ENCODE measurements at places on chromosomes 1 and 21.

- DNase-seq, result no peak
These were observed 170.0 kb downstream of the GRIK3 start for GRCh38 chr1:36864182-36864822.

DNA sequence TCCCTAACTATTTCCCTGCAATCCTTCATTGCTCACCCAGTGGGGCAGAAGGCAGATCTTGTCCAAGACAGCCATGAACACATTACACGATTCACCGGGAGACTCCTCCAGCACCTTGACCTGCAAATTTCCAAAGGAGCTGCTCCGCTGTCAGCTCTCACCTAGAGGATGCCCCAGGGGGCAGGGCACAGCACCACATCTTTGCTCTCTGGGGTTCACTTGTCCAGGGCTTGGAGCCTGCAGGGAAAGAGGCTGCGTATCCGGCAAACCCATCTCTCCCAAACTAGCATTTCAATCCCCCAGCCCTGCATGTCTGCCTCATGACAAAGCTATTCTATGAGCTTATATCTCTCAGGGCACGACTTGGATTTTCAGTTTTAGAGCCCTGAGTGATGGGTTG, 35.1 kb upstream of the OLIG2 start:
- no peak for DNase-seq

GRCh38 chr1:76824106-76824505, 43.2 kb upstream of the ST6GALNAC5 start:
- no peak for DNase-seq

DNA sequence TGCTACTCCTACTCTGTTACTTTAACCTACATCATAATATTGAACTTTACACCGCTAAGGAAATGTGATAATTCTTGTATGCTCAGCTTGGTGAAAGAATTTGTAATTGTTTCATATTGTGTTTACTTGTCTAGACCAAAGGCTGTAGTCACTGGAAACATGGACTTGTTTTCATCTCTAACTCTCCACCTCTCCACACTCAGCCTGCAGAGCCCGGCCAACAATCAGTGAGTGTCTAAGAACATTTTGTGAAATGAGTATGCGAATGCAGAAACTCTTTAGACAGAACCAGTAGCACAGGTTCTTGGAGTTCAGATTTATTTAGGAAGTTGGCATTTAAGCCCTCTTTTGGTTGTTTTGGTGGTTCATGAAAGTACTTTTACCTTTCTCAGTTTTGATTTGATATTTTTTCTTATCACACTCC, 3.2 kb upstream of the RWDD3 start:
- no peak for DNase-seq

GRCh38 chr1:44572572-44572879, 101.8 kb downstream of the TMEM53 start:
- DNase-seq, result no peak

DNA sequence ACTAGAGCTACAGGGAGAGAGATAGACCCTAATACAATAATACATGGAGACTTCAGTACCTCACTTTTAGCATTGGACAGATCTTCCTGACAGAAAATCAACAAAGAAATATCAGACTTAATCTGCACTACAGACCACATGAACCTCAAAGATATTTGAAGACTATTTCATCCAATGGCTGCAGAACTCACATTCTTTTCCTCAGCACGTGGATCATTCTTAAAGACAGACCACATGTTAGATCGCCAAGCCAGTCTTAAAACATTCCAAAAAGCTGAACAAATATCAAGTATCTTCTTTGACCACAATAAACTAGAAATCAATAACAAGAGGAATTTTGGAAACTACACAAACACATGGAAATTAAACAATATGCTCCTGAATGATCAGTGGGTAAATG, 576.0 kb downstream of the KIF26B start:
- DNase-seq, result no peak

- no peak for DNase-seq
These were observed 56.9 kb downstream of the ADAMTS5 start for GRCh38 chr21:26909972-26910371.

DNA sequence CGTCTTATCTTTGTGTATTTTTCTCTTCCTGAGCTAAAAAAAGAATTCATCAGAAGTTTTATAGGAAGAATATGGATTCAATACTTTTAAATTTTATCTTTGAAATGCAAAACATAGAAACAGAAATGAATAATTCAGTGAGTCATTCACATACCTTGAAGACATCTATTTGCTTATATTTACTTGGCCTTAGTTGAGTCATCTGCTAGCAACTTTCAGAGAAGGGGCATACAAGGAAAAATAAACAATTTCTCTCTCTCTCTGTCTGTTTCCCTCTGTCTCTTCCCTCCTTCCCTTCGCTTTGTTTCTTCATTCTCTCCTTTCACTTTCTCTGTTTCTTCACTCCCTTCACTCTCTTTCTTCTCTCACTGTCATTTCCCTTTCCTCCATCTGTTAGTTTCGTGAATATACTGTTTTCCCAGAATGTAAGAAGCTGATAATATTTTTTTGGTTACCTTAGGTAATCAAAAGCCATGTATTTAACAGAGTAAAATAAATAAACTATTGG, 477.2 kb downstream of the BRINP3 start:
- no peak for DNase-seq

DNA sequence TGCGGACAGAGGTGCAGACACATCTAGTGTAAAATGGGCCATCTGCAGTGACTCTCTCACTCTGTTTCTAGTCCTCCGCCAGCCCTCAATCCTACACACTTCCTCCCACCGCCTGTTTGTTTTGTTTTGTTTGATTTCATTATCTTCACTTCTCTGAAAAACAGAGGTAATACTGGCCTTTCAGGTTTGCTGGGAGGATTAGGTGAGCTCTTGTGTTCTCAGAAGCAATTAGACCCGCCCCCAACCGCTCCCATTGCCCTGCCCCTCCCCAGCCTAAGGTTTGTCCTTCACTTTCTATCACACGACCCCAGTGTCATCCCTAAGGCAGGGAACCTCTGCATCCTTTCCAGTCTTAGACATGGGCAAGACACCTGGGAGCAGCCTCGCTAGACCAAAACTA, 43.2 kb upstream of the TACSTD2 start:
- no peak for DNase-seq

DNA sequence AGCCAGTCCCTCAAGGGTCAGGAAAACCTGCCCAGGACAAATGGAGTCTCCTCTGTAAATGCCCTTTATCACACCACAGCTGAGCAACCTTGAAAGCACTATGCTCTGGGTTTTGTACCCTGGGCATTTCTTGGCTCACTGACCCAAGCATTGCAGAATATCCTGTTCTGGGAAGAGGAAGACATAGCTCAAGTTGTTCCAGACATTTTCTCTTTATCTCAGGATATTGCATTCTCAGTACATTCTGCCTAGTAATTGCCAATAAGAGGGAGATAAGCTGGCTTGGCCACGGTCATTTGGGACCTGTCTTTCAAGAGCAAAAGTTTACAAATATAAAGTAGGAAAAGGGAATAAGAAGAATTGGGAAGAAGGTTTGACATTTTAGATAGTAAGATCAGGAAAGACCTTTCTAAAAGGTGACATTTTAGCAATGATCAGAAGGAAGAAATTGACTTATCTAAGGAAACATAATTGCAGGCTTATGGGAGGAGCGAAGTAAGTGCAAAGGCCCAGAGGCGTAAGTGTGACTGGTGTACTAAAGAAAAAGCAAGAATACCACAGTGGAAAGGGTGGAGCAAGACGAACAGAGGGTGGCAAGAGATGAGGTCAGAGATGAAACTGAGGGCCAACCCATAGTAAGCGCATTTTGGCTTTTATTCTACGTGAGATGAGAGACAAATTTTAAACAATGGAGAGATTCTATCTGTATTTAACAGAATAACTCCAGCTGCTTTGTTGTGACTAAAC, 394.0 kb upstream of the CXADR start:
- no peak for DNase-seq

- no peak for DNase-seq
These were observed 15.7 kb upstream of the LMNA start for GRCh38 chr1:156098784-156099183.

- DNase-seq, result no peak
These were observed 79.6 kb downstream of the DOP1B start for GRCh38 chr21:36236052-36236730.

DNA sequence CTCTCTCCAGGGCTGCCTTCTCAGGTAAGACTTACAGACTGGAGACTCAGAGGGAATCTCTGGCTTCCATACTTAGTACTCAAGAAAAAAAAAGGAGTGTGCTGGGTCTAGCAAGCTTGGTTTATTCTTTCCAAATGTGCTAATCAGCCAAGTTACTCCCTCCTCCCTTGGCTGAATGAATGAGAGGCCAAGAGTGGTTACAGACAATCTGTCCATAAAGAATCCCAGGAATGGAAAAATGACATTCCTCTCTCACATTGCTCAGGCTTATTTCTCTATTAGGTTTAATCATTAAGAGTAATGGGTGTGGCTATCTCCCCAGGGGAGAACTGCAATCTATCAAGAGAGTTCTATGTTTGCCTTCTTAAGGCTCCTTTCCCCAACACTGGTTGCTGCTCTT, 547.3 kb upstream of the PLXNA2 start:
- no peak for DNase-seq

- DNase-seq, result no peak
These were observed 4.0 kb downstream of the LSM10 start for GRCh38 chr1:36393686-36394085.

DNA sequence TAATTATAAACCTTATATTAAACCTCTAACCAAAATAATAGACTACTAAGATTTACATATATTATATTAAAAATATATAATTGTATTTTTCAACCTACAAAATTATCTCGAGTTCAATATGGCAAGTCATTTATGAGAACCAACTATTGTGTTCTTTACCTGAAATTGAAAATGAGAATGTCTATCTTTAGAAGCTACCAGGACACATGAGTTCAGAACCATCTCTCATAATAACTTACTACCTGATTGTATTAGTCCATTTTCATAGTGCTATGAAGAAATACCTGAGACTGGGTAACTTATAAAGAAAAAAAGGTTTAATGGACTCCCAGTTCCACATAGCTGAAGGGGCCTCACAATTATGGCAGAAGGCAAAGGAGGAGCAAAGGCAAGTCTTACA, 6.8 kb downstream of the HAO2 start:
- no peak for DNase-seq

DNA sequence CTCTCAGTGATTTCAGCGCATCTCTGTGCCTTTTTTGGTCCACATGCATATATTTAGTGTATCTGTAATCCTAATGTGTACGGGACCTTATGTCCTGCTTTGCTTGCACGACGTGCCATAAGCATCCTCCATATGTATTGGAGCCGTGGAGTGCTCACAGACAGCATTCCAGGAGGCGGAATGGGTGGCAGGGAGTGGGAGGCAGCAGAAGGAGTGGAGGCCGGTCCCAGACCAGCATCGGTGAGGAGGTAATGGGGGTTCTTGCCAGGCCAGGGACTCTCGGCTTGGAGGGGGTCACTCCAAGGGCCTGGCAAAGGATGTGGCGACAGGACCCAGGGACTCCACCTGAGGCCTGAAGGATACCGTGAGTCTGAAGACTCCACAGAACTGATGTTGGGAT, 185.0 kb downstream of the CAMTA1 start:
- no peak for DNase-seq

- no peak for DNase-seq
These were observed 62.8 kb downstream of the OVGP1 start for GRCh38 chr1:111364690-111365089.

DNA sequence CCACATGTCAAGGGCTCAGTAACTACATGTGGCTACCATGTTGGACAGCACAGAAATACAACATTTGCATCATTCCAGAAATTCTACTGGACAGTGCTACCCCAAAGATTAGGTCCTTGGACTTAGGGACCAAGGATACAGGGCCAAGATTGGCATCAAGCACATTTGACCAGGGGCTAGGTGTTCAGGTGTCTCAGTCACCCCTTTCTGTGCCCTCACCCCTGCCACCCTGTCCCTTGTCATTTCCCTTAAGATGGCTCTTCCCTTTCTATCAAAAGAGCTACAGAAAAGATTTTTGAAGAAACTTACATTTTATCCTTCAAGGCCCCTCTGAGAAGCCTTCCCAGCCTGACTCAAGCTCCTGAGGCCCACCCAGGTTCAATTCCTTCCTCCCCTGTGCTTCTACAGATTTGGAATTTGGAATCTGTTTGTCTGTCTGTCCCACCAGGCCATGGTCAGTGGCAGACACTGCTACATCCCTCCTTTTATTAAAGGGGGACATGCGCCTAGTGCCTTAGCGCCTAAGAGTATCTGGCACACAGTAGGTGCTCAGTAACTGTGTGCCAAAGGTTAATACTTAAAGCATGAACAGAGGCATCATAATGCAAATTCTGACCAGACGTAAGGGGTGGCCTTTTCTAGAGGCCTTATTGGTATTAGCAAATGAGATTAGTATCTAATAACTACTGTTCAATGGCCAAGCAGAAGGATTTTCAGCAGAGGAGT, 21.4 kb downstream of the CSF1 start:
- no peak for DNase-seq

- no peak for DNase-seq
These were observed 50.7 kb upstream of the ACOT11 start for GRCh38 chr1:54497338-54497737.

GRCh38 chr1:5939271-5940170, 52.7 kb downstream of the NPHP4 start:
- no peak for DNase-seq

DNA sequence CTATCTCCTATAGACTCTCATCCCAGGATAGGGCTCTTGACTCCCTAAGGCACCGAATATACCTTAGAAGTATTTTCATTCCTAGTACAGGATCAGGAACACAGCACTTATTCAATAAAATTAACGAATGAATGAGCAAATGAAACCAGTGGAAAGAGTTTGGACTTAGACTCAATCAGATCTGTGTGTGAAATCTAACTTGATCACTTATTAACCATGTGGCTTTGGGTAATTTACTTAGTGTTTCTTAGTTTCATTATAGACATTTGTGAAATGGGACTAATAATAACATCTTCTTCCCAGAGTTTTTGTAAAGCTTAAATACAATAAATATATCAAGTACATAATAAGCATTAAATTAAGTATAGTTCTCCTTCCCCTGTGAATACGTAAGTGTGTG, 230.1 kb downstream of the ADGRL2 start:
- DNase-seq, result no peak

DNA sequence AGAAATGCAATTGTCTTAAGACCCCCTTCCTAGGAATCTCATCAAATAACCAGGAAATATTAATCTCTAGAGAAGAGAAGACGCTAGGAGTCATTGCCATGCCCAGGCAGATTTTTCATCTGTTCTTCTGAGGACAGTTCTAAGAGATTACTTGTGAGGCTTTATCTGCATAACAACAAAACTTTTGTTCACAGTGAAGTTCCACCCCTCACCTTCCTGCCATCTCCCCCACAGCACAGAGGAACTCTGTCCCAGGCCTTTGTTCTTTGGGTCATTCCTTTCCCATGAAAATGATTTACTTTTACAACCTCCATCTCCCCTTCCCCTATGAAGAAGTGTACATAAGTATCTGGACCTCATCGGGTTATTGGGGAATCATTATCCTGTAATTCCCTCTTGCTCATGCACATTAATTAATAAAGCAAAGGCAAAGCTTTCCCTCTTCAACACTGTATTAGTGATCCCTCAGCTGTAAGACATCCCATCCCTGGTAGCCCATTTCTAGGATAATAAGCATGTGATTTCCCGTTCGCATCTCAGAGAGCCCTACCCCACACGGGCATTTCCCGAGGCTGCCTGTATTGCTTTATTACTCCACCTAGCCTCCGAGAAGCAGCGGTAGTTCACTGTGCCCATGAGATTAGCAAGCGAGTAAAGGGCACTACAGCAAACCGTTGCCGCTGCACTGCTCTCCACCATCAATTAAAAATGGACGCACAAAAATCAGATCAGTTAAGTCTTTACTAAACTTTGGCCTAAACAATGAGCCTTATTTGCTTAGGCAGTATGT, 384.4 kb upstream of the CAMK1G start:
- DNase-seq, result no peak

Data from NCI-H2081 (cell line).